Activated T-helper 1 cell treated with Interleukin-2 at 50 U/mL for 16 hours (primary cell): ENCODE measurements at places on chromosomes 11 and 22.

GRCh38 chr11:110858547-110858921 lies 146.3 kb upstream of the ARHGAP20 start:
- no peak for DNase-seq

DNA sequence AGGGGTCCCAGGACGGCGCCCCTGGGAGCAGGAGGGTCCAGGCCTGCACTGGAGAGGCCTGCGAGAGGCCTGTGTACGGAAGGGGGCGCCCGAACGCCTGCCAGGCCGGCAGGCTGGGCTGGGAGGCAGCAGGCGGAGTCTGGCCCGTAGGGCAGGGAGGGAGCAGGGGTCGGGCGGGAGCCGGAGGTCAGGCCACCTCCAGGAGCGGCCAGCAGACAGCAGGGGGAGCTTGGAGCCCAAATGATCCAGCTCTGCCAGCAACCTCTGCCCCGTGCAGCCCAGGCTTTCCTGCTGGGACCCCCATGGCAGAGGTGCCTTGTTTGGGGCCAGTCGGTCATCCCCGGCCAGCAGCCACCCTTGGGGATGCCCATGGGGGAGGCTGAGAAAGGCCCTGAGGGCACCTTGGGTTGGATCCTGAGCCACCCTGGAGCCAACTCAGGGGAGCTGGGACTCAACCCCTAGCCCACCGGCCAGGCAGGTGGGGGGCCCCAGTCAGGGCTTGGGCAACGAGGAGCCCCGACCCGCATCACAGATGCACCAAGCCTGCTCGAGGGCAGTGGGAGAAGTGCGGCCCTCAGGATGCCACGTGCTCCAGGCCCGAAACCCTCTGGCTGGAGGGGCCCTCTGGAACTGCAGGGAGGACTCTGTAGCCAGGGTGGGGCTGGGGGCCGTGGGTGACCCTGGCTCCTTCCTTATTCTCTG lies 9.6 kb upstream of the SYT8 start:
- no peak for DNase-seq

DNA sequence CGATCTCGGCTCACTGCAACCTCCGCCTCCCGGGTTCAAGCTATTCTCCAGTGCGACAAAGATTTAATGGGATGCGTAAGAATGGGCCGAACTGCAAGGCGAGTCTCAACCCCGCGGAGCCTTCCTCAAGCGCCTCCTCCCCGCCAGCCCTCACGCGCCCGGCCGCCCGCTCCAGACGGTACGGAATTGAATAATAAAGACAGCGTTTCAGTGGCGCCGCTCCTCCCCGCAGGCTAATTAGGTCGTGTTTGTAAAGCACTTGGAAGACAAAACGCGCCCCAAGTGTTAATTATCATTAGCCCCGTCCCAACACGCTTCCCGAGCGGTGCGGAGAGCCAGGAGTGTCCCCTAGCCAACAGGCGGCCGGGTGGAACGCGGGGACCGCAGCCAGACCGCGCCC lies 192.0 kb downstream of the BUD13 start:
- DNase-seq: no peak

DNA sequence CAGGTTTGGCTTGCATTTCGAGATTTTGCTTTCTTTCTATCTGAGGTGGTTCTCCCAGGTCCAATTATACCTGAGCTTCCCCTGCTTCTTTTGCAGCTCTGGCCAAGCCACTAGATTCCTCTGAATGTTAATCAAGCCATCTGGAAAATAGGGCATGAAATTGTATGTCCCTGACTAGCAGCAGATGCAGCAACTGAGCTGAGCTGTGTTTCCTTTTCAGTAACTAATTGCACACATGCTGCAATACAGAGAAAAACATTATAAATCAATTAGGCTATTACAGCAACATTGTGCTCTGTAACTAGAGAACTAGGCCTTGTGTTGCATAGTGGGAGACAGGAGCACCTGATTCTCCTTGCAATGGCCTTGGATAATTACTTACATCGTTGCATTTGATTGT lies 408.3 kb downstream of the ETS1 start:
- DNase-seq: no peak

GRCh38 chr11:35214792-35215193 lies 75.8 kb downstream of the CD44 start:
- DNase-seq: no peak

DNA sequence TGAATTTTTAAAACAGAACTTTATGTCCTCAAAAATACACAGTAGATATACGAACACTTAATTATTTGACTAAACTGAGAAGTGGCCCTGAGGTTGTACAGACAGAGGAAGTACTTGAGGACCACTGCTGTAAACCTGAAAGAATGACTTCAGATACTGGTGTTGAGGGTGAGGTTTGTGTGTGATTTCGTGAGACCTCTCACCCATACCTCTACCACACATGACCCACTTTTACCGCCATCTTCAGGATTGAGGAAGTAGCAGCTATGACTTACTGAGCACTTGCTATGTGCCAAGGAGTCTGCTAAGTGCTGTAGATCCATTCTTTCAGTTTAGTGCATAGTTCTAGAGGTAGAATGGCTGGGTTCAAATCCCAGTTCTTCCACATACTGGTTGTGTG lies 21.9 kb downstream of the MMP13 start:
- no peak for DNase-seq

- DNase-seq: no peak
Measured at GRCh38 chr11:44870181-44870580, 80.5 kb downstream of the TP53I11 start.

DNA sequence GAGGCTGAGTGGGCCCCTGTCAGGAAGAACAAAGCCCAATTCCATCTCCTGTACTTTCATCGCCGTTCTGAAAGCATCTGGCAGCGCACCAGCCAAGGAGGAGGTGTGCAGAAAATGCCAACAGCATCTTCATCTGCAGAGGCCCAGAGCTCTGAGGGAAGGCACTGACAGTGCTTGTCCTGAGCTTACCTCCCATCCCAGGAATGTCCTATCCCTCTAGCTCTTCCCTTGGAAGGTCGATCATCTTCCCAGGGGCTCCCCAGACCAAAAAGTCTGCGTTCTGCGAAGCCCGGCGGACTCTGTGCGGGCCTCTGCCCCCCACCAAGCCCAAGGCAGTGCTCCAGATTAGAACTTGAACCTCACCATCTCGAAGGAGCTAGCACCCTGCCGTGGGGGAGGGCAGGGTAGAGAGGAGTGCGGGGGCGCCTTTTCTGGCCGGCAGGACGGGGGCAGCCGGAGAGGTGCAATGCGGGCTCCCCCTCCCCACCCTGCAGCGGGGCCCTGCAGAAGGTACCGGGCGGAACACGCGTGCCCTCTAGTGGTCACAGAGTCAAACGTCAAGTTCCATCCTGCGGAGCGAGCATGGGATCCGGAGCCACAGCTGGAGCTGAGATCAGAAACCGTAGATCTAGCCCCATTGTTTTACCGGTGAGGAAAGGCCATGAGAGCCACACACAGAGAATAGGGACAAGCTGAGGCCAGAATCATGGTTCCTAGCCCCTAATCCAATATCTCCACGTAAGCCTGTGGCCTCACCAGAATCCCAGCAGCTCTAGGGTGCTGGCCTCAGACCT lies 5.0 kb downstream of the SCN2B start:
- DNase-seq: peak; percentile 49

- DNase-seq: no peak
Measured at GRCh38 chr22:23789121-23789520, 2.4 kb downstream of the SMARCB1 start.

GRCh38 chr11:44957776-44958564 lies 7.3 kb upstream of the TP53I11 start:
- no peak for DNase-seq

- no peak for DNase-seq
Measured at GRCh38 chr22:28903729-28904128, 20.4 kb downstream of the ZNRF3 start.

GRCh38 chr11:119094816-119095065 lies 6.9 kb downstream of the DPAGT1 start:
- DNase-seq: peak; percentile 47

- no peak for DNase-seq
Measured at GRCh38 chr22:30564761-30565119, 9.7 kb downstream of the GAL3ST1 start.

DNA sequence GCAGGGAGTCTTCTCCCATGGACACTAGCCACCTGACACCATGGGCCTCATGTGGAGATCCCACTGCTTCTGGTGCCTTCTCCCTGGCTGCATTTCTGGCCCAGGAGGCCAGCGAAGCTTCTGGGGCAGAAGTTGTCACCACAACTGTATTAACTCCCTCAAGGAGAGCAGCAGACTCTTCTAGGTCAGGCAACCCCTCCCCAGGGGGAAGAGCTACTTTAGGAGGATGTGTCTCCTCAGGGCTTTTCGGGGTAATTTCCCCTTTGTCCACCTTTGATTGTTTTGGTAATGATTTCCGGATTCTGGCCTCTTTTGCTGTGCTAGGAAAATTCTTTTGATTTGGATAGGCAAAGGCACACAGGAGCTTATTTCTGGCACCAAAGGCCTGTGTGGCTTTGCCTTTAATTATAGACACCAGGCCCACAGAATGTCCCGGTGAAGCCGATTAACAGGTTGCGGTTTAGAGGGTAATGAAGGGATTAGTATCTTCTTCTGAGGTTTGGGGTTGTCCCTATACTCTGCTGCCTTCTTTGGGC lies 8.9 kb upstream of the UCP2 start:
- DNase-seq: no peak

GRCh38 chr11:65180877-65181568 lies 705 bp upstream of the CAPN1 start:
- DNase-seq: peak; percentile 41

DNA sequence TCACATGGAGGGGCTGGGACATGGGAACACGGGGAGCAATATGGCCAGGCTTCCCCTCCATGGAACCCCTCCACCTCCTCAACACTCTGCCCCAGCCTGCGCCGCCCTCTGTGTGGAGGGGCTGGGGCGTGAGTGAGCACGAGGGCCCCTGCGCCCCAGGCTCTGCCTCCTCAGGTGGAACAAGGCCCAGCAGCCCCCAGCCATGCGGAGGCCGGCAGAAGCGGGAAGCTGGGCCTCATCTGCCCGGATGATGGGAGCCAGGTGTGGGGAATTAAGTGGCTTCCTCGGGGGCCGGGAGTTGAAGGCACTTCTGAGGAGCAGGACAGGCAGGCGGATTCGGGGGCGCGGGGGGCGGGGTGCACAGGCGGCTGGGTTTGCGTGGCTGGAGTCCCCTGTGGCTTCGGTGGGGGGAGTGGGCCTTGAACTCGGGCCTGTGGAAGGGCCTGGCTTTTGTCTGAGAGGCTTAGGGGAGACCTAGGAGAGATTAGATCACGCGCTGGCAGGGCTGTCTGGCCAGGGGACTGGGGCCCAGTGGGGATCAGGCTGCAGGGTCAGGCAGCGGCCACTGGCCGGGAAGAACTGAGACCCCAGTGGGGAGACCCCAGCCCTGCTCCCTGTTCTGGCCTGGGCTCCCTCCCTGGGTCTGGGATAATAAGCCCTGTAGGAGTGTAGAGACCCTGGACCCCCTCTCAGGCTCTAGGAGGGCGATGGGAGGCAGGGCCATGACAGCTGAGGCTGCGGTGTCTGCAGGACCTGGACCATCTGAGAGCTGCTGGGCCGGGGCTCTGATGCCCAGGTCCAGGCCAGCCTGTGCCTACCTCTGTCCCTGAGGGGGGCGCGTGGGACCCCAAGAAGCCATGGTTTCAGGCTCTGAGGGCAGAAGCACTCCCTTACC lies 13.3 kb downstream of the PRR33 start:
- no peak for DNase-seq

GRCh38 chr22:37331856-37332536 lies 49.7 kb downstream of the CYTH4 start:
- no peak for DNase-seq

DNA sequence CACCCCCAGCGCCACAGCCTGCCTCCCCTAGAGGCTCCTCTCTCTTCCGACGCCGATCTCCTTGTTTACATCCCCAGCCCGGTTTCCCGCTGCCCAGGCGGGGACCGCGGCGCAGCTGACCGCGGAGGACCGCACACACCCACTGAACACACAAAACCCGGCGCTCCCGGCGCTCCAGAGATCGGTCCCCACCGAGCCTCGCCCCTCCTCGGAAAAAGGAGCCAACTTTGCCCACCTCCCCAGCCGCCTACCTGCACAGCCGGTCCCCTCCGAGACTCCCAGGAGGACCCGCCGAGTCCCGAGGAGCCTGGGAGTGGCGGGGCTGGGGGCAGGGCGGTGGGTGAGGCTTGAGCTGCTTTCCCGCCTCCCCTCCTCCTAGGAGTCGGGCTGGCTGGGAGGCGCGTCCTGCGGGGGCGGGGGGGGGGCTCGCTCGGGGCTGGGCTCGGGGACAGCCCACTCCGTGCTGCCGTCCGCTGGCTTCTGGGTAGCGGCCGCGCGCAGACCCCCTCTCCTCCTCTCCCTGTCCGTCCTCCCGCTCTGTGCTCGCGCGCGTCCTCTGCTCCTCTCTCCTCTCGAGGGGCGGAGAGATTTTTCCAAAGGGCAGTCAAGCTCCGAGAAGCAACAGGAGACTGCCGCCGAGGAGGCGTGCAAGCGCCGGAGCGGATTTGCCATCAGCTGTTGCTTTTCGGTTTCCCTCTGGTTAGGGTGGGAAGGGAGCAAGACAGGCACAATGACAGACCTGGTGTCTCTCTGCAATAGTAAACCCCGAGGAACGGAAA lies at the start of gene FXYD6:
FXYD6 (minus strand) TSS at position 318 of the 779 bp plus-strand sequence. CDS start 33,882 bp downstream, outside the sequence.
- DNase-seq: no peak

- DNase-seq: no peak
Measured at GRCh38 chr11:118223992-118224391, 819 bp downstream of the JAML start.

- DNase-seq: no peak
Measured at GRCh38 chr11:46519351-46519750, 74.5 kb downstream of the AMBRA1 start.

DNA sequence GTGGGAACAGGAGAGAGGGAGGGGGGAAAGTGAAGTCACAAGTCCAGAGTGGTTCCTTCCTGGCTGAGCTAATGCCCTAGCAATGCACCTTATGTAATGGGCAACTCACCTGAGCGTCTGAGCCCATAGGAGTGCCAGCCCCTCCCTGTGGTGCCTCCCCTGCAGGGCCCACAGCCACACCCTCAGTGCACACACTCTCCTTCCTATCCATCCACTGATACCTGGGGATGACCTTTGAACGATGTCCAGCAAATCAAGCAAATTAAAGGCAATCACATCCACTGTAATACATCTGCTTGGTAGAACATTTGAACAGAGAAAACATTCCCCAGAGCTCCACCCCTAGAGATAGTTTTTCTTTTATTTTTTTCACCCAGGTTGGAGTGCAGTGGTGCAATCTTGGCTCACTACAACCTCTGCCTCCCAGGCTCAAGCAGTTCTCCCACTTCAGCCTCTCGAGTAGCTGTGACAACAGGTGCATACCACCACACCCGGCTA lies 19.6 kb upstream of the MICAL2 start:
- DNase-seq: no peak

GRCh38 chr11:63862923-63863322 lies 24.0 kb downstream of the MARK2 start:
- no peak for DNase-seq
